ENCODE measurements at places on chromosomes 3 and 15. TPM values are rescaled to one million over a fixed set of nuclear protein-coding genes. Genes with fewer than 3 reads are reported as not detected.

DNA sequence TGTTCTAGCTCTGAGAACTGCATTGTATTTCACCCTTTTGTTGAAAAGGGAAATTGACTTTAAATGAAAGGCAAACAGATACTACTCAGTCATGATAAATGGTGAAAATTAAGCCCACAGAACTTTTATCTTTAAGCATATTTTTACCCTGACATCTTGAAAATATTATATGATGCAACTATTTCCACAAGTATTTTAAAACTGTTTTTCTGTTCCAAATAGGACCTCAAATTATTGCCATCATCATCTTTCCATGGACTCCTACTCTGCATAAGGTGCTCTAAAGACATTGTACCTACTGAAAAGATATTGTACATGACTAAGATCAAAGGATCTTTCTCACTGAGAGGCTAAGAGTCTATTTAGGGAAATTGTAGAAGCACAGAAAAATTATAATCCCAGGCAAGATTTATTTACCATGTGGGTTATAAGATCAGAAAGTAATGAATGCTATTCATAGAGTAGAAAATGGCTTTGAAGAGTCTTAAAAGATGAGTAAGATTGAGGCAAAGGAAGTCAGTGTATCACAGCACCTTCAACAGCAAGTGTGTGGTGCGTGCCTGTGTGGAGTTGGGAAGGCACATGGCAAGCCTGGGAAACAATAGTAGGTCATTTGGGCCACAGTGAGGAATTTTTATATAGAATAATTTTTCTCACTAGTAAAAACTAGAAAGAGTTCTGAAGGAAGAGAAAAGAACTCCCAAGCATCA lies 68.8 kb downstream of the VGLL3 start:
- H3K27me3 ChIP-seq: no peaks in the 10 kb centered on the region
- no peaks in the 10 kb centered on the region for H3K36me3 ChIP-seq
- H3K27ac ChIP-seq: no peak overlapping the region
- no peak overlapping the region for H3K4me3 ChIP-seq
- DNase-seq: no peak

DNA sequence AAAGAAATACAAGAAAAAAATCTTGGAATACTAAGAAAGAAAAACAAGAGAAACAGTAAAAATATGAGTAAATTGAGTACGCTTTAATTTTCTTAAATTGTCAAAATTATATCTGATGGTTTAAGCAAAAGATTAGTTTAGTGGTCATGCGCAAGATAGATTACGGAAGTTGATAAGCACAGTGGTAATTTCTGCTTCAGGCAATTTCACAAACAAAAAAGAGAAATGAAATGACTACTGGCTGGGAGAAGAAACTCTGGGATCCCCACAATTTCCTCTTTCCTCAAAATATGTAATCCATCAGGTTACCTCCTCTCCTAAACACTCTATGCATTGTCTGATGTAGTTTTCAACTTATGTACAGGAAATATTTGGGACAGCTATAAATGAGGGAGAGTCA lies 9.0 kb downstream of the MYD88 start:
- no peaks in the 10 kb centered on the region for H3K27me3 ChIP-seq
- no peak overlapping the region for H3K4me3 ChIP-seq
- no peak for DNase-seq
- no peaks in the 10 kb centered on the region for H3K36me3 ChIP-seq
- no peaks in the 10 kb centered on the region for H3K4me1 ChIP-seq

DNA sequence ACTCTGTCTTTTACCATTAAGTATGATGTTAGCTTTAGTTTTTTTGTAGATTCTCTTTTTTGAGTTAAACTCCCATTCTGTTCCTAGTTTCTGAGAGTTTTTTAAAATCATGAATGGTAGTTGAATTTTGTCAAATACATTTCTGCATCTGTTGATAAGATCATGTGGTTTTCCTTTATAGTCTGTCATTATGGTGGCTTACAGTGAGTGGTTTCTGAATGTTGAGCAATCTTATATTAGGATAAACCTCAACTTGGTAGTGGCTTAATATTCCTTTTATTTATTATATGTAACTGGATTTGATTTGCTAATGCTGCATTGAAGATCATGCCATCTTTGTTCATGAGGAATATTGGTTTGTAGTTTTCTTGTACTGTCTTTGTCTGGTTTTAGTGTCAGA lies 34.8 kb downstream of the NEO1 start:
- DNase-seq: no peak
- H3K36me3 ChIP-seq: no peaks in the 10 kb centered on the region
- H3K4me1 ChIP-seq: peaks cover 18% of the 10 kb centered on the region
- no peak overlapping the region for H3K27ac ChIP-seq
- no peak overlapping the region for H3K4me3 ChIP-seq

DNA sequence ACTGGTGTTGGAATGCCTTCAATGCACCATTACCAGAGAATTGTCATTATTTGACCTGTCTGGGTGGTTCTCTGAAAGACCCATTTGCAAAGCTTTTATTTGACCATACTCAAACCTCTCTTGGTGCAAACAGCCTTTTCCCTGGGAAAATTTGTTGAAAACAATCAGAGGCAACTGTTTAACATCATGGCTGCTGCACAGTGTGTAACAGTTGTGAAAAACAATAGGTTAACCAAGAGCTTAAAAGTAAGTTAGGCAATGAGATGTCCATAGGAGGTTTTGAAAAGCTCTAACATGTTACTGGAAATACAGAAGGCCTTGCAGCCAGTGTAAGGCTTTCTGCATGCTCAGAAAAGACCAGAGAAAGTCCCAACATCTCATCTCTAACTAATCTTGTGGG lies 18.9 kb downstream of the SPINK8 start:
- H3K36me3 ChIP-seq: no peaks in the 10 kb centered on the region
- H3K27me3 ChIP-seq: no peaks in the 10 kb centered on the region
- H3K4me3 ChIP-seq: no peak overlapping the region
- H3K4me1 ChIP-seq: no peaks in the 10 kb centered on the region

PROS1 gene
- 16.7 TPM for total RNA-seq

LYZL4 gene
- not detected for total RNA-seq

POLQ gene
- total RNA-seq: under 0.01 TPM

DNA sequence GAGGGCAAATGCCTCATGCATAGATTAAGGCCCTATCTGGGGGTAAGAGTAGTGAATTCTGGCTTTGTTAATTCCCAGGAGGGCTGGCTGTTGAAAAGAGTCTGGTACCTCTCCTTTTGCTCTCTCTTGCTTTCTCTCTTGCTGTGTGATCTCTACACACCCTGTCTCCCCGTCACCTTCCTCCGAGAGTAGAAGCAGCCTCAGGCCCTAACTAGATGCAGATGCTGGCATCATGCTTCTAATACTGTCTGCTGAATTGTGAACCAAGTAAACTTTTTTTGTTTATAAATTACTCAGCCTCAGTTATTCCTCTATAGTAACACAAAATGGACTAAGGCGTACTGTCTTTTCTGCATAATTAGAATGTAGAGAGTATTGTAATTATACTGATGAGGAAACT lies 908.1 kb downstream of the DIPK2A start:
- no peaks in the 10 kb centered on the region for H3K4me1 ChIP-seq
- no peak for DNase-seq
- H3K27me3 ChIP-seq: no peaks in the 10 kb centered on the region
- no peak overlapping the region for H3K27ac ChIP-seq
- no peak overlapping the region for H3K4me3 ChIP-seq

CNTN4 gene
- total RNA-seq: 49.0 TPM

- no peak overlapping the region for H3K27ac ChIP-seq
- H3K4me3 ChIP-seq: no peak overlapping the region
- no peaks in the 10 kb centered on the region for H3K27me3 ChIP-seq
- H3K4me1 ChIP-seq: no peaks in the 10 kb centered on the region
- DNase-seq: no peak
- H3K36me3 ChIP-seq: peaks cover 18% of the 10 kb centered on the region
Observed at GRCh38 chr3:183031826-183032225, 51.5 kb upstream of the DCUN1D1 start.

WNT5A gene
- 5.1 TPM for total RNA-seq

- H3K4me1 ChIP-seq: no peaks in the 10 kb centered on the region
- no peak overlapping the region for H3K4me3 ChIP-seq
- H3K27me3 ChIP-seq: no peaks in the 10 kb centered on the region
- H3K27ac ChIP-seq: no peak overlapping the region
Observed at GRCh38 chr3:1609416-1609815, 489.2 kb upstream of the CNTN4 start.

DNA sequence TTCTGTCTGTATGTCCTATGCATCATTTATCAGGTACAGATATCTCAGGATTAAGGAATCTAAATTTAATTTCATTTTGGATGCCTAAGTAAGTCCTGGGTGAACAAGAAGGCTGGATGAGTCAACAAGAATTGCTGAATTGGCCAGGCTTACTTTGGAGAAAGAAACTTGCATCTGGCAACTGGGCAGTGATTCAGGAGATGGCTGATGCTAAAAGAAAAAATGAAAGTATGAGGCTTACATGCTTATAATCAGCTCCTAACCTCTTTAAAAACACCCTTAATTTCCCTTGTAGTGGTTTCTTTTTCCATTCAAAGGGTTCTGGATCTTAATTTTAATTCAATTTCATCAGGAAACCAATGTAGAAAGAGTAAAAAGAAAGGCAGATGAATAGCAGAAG lies 228.8 kb upstream of the PEX5L start:
- no peaks in the 10 kb centered on the region for H3K27me3 ChIP-seq
- DNase-seq: no peak
- no peaks in the 10 kb centered on the region for H3K4me1 ChIP-seq

GRCh38 chr3:59451800-59452746 lies 402.2 kb upstream of the CFAP20DC start:
- H3K27me3 ChIP-seq: no peaks in the 10 kb centered on the region
- H3K27ac ChIP-seq: peak overlapping the region; percentile 70
- no peak overlapping the region for H3K4me3 ChIP-seq
- no peaks in the 10 kb centered on the region for H3K36me3 ChIP-seq
- DNase-seq: no peak
- H3K4me1 ChIP-seq: no peaks in the 10 kb centered on the region

GRCh38 chr3:27880969-27881892 lies 159.1 kb upstream of the EOMES start:
- DNase-seq: peak; percentile 25
- no peak overlapping the region for H3K27ac ChIP-seq
- H3K36me3 ChIP-seq: no peaks in the 10 kb centered on the region
- no peak overlapping the region for H3K4me3 ChIP-seq
- no peaks in the 10 kb centered on the region for H3K4me1 ChIP-seq

RABL3 gene
- 17.5 TPM for total RNA-seq

DNA sequence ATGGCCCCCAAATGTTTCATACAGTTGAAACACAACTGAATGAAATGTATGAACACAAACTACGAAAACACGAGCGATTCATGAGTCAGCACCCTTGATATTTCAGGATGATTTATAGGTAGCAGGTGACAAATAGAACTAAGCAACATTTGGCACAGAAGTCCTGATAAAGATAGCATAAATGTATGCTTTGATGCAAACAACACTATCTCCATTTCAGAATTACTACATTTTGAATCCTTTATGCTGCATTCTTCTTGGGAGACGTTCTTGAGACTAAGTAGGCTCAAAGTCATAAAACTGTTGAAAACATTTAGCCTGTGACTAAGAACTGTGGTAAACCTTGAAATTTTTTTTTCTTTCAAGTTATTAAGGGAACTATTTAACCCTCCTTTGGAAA lies 200.3 kb upstream of the ICE2 start:
- no peak overlapping the region for H3K4me3 ChIP-seq
- DNase-seq: no peak
- H3K27ac ChIP-seq: no peak overlapping the region
- H3K27me3 ChIP-seq: no peaks in the 10 kb centered on the region
- H3K36me3 ChIP-seq: no peaks in the 10 kb centered on the region

TNNC1 gene
- total RNA-seq: not detected

- H3K27me3 ChIP-seq: no peaks in the 10 kb centered on the region
- DNase-seq: no peak
- H3K36me3 ChIP-seq: no peaks in the 10 kb centered on the region
- H3K4me1 ChIP-seq: peaks cover 3% of the 10 kb centered on the region
Observed at GRCh38 chr3:177281292-177282118, 84.2 kb upstream of the TBL1XR1 start.

ITIH3 gene
- total RNA-seq: 1.6 TPM

DNA sequence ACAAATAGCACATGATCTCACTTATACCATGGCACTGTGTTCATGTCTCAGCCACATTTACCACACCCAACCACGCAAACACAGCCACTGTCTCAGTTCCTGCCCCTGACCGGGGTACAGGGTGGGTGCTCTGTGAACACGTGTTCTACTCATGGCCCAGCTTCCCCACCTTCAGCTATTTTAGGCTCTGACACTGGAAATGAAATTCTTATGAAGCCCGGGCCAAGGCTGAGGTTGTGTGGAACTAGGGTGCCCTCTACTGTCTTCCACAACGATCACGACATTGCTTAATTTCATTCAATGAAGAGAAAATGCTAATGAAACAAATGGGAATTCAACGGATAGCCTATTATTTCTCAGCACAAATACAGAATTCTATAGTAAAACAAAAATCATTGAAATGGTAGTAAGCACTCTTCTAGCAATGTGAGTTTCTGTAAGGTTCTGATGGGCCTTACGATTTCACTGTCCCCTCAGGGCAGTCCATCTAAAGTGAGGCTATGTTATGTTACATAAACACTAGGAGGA lies 2.1 kb upstream of the GABRA5 start:
- no peaks in the 10 kb centered on the region for H3K4me1 ChIP-seq
- H3K27me3 ChIP-seq: peaks cover 37% of the 10 kb centered on the region
- H3K4me3 ChIP-seq: no peak overlapping the region
- no peak for DNase-seq
- H3K36me3 ChIP-seq: no peaks in the 10 kb centered on the region

DNA sequence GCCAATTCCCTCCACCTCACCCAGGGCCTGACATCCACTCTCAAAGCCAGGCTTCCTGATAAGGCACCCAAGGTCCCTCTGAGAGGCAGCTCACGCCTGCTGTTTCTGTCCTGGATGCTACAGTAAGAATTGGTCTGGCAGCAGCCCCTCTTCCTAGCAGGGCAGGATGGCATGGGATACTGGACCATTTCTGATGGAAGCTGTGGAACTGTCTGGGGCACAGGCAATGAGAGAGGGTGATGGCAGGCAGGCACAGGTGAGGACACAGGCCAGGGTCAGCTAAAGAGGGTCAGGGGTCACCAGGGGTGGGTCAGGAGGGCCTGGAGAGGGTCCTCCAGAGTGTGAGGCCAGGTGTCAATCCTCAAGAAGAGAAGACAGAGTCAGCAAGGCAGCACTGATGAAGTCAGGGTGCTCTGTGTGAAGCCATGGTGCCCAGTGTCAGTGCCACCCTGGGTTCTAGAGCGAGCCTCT lies 41.9 kb upstream of the SLC41A3 start:
- H3K27ac ChIP-seq: no peak overlapping the region
- no peak overlapping the region for H3K4me3 ChIP-seq
- DNase-seq: peak; percentile 4
- H3K36me3 ChIP-seq: no peaks in the 10 kb centered on the region

- H3K4me3 ChIP-seq: no peak overlapping the region
- no peaks in the 10 kb centered on the region for H3K27me3 ChIP-seq
- no peak for DNase-seq
- peaks cover 3% of the 10 kb centered on the region for H3K4me1 ChIP-seq
- H3K27ac ChIP-seq: no peak overlapping the region
- no peaks in the 10 kb centered on the region for H3K36me3 ChIP-seq
Observed at GRCh38 chr15:57440167-57440566, 63.9 kb downstream of the CGNL1 start.
